ENCODE measurements at places on chromosomes 7 and 10. TPM values are rescaled to one million over a fixed set of nuclear protein-coding genes. Genes with fewer than 3 reads are reported as not detected.

DNA sequence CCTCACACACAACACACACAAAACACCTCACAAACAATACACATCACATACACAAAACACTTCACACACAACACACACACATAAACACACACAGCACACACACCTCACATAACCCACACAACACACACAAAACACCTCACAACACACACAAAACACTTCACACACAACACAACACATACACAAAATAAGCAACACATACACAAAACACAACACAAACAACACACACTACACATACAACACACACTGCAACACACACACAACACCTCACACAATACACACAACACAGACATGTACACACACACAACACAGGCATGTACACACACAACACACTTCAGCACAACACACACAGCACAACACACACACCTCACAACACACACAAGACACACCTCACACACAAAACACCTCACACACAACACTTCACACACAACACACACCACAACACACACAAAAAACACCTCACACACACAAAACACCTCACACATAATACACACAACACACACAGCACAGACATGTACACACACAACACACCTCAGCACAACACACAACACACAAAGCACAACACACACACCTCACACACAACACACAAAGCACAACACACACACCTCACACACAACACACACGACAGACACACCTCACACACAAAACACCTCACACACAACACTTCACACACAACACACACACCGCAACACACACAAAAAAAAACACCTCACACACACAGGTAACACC is 107.5 kb downstream of the TNS3 start:
- no peak for DNase-seq

GRCh38 chr10:82472406-82473335 is 597.7 kb downstream of the NRG3 start:
- DNase-seq = no peak

- DNase-seq = no peak
Measured at GRCh38 chr10:51744235-51745000, 45.0 kb upstream of the CSTF2T start.

GRCh38 chr7:45347804-45348203 is 190.2 kb downstream of the RAMP3 start:
- no peak for DNase-seq

DNA sequence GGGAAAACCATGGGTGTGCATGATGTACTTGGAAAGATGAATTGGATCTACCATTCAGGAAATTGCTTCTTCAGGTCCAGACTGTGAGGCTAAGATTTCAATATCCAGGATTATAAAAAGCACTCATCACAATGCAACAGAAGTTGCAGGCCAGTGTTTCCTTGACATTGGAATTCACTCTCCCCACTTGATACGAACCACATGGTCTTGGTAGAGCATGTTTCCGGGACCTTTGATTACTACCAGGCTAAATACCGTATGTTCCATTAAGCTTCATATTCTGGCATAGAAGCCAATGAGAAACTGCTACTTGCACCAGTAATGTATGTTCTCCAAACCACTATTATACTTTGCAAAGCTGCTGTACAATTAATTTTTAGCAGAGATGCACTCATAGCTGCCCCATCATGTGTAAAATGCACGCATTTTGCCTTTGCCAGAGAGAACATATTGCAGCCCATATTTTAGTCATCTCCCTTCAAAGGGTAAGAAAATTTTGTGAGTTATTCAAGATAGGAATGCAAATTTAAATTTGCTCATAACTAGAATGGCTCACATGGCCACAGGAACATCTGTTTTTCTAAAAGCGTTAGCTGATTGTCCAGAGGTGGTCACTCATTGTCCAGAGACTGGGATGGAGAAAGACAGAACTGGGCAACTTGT is 8.1 kb downstream of the FRMD4A start:
- DNase-seq = no peak

HMX2 gene
- total RNA-seq = 0.69 TPM

GPER1 gene
- 4.7 TPM for total RNA-seq
